ENCODE measurements at places on chromosomes 11 and 22.

GRCh38 chr11:2204361-2205213 lies 33.0 kb upstream of the TH start:
- no peak for DNase-seq

DNA sequence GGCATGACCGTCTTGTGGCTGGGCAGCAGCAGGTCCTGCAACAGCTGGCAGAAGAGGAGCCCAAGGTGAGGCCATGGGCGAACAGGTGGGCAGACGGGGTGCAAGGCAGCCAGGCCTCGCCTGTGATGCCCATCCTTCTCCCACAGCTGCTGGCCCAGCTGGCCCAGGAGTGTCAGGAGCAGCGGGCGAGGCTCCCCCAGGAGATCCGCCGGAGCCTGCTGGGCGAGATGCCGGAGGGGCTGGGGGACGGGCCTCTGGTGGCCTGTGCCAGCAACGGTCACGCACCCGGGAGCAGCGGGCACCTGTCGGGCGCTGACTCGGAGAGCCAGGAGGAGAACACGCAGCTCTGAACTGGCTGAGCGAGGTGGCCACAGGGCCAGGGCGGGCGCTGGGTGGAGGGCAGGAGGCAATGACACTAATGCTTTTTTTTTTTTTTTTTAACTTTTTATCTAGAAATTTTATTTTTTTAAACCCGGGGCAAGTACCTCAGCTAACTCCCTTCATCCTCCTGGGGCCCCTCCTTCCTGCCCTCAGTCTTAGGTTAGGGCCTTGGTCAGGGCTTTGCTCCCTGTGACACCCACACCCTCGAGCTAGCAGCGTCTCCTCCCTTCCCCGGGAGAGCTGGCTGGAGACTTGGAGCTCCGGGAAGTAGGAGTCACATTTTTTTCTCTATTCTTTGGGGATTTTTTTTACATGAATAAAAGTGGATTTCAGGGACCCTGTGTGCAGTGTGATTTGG lies 16.0 kb downstream of the PLCB3 start:
- DNase-seq = no peak

- DNase-seq = no peak
These were observed 808.0 kb downstream of the DLG2 start for GRCh38 chr11:84819128-84819527.

DNA sequence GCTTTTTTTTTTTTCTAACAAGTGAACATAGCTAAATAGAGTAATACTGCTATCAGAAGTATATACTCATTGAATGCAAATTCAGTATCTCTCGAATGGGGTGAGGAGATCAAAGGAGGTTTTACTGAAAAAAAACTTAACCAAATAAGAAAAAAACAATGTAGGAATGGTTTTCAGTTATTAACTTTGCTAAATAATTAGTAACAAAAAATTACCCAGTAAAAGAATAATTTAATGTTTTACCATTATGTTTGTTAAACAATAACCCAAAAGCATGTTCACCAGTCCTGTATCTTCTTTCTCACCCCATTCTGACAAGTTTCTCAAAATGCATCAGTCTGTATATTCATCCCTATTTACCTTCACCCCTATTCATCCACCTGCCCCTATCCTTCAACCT lies 22.6 kb upstream of the CTSC start:
- no peak for DNase-seq

- DNase-seq = peak; percentile 97
These were observed at the start of gene DEAF1 for GRCh38 chr11:694563-695287. Gene DEAF1 (minus strand): TSS chr11:695222. CDS start chr11:695047, 175 bp downstream.

DNA sequence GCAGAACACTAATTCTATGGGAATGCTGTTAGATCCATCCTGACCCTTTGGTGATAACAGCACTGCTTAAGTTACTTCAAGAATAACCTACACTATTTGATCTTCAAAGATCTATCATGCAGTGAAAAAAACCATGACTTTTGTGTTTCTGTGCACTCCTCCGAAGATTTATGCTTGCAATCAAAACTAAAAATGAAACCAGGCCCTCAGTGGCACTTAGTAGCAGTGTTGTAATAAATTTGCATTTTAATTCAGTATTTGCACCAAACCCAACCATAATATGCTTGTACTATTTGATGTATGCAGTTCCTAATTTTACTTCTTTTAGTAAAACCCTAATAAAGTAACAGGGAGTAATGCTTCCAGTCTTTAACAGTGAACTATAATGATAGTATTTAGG lies 130.7 kb downstream of the SOX6 start:
- no peak for DNase-seq

- DNase-seq = no peak
These were observed 45.7 kb upstream of the KCNQ1OT1 start for GRCh38 chr11:2745511-2745910.

Data from NCI-H1048 (cell line).